Activated gamma-delta T cell treated with Interleukin-2 at 50 U/mL for 16 hours (primary cell): ENCODE measurements at places on chromosomes 1 and 21.

- no peak for DNase-seq
Observed at GRCh38 chr1:228904222-228904621, 168.9 kb downstream of the RHOU start.

DNA sequence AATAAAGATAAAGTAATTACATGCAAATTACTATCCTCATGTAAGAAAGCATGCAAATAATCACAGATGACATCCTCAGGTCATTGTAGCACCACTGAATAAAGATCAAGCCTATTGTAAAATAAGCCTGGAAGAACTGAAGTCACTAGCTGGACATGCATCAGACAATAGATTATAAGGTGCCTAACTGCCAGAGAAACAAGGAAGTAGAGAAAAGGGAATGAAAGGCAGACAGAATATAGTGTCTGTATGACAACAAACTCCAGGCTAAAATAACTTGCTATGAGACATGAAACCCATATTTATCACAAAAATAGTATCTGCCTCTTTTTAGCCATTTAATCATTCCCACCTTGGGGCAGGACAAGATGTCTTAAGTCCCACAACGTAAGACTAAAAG lies 108.7 kb downstream of the ENAH start:
- DNase-seq, result no peak

GRCh38 chr1:52636721-52637695 lies 4.0 kb downstream of the SHISAL2A start:
- peak; percentile 69 for DNase-seq

DNA sequence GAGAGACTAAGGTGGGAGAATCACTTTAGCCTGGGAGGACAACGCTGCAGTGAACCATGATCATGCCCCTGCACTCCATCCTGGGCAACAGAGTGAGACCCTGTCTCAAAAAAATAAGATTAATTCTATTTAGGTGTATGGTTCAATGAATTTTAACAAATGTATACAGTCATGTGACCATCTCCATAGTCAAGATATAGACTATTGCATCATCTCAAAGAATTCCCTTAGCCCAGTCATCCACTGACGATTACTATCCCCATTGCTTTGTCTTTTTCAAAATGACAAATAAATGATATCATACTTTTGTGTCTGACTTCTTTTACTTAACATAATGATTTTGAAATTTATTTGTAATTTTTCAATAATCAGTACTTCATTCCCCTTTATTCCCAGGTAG lies 260.0 kb downstream of the LRRC7 start:
- no peak for DNase-seq

GRCh38 chr1:218661411-218661810 lies 316.3 kb downstream of the TGFB2 start:
- no peak for DNase-seq

DNA sequence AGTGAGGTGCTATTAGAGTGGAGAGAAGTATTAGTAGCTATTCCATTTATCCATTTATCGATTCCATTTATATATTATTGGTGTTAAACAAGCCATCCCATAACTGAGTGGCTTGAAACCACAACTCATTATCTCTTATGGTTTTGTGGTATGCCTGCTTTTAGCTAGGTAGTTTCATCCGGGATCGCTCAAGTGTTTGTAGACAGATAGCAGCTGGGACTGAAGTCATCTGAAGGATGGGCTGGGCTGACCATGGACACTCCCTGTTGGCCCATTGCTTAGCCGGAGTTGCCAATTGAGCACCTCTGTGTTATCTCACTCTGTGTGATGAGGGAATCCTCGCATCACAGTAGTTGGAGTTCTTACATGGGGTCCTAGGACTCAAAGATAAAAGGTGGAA lies 622.5 kb downstream of the PLA2G4A start:
- no peak for DNase-seq

DNA sequence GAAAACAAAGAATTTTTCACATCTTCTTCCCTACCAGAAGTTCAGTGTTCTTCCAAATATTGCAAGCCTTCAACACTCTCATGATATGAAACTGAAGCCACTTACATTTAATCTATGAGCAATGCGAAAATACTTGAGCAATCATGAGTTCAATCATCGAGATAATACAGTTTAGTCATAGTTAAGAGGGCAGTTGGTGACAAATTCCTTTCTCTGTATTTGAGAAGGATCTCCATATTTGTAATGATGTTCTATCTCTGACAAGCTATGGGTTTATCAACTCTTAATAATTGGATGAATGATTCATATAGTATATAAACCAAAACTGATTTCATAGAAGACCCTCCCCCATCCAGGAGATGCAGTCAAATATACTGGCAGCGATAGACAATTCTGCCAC lies 29.7 kb upstream of the PYHIN1 start:
- DNase-seq, result no peak

DNA sequence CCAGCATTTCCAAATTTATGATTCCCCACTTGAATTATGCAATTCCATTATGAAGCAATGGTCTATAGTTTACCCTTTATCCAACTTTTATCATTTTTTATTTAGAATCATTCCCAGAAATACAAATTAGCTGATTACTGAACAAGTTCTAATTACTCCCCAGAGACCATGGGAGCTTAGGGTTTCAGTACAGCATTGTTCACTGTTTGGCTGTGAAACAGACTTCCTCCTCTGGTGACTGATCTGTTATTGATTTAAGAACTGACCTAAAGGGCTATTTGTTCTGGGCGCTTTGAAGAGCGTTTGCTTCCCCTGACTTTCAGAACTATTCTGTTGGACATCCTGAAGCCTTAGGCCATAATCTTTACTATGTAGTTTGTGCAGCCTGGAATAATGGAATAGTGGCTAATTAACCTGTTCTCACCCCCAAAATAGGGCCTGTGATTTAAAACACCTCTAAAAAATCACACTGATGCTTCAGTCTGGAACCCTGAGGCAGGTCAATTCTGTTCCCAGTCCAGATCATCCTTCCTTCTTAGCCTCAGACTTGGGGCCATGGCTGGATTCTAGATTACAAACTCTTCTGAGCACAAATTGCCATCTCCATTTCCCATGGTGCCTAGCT lies 58.7 kb downstream of the ALG14 start:
- no peak for DNase-seq

DNA sequence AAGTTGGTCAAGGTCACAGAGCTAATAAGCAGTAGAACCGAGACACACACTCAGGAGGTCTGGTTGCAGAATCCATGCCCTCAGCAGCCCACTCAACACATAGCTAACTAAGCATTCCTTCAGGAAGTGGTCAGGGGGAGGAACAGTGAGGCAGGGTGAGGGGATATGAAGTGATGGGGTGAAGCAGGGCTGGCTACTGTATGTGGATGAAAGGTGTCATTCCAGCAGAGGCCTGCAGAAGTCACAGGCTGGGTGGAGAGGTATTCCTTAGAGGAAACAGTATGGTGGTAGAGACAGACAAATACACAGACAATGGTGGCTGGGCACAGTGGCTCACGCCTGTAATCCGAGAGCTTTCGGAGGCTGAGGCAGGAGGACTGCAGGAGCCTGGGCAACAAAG lies 14.1 kb downstream of the TMCO4 start:
- no peak for DNase-seq

DNA sequence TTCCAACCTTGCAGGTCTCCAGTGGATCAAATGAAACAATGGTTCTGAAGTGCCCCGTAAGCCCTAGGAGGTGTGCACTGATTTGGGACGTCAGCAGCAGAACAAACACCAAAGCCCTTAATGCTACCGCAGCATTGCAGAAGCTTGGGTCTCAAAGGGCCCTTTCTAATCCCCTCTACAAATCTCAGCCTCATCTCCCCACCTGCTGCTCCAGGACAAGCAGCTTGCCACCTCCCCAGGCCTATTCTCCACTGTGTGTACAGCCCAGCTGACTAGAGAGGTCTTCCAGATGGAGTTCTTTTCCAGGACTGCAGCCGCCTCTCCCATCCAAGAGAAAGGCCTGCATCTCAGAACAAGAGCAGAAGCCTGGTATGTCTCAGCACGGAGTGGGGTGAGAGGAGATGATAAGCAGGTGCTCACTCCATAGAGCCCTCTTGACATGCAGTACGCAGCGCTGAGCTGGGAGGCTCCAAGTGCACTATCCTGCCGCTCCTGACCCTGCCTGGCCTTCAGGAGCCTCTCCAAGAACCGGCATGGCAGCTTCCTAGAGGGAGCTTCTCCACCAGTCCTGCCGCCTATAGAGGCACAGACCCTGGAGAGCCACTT lies 46.3 kb downstream of the MRPL37 start:
- DNase-seq, result no peak

DNA sequence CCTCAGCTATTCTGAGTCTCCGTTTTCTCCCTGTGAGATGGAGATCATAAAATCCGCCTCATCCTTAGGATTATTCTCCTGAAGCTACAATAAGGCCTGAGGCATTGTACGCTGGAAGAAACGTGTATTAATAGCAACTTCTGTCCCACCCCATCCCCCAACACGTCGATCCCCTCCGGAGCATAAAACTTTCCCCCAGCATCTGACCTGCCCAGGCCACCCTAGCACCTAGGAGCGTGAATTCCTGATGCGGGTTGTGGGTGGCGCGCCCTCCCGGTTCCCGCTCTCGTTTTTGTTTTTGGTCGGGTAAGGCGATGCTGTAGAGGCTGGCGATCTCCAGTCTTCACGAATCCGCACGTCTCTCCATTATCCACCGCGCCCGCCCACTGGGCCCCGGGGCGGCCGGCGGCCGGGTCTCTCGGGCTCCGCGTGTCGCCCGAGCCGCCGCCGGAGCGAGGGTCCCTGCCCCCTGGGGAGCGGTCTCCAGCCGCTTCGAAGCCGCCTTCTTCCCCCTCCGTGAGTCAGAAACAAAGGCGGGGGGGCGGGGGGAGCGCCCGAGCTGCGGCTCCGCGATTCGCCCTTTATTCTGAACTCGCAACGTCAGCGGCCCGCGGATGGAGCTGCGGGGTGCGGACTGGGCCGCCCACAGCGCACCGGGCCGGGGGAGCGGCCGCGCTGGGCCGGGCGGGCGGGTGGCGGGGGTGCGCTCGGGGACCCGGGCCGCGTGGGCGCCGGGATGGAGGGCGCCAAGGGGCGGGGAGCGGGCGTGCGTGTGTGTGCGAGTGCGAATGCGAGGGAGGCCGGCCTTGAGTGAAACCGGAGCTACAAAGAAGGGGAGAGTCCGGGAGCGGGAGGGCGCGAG lies at the start of gene PLEKHO1:
Gene PLEKHO1, plus strand, starts transcription at position 646 of the 862 bp plus-strand sequence. CDS start 342 bp downstream, outside the sequence.
- peak; percentile 86 for DNase-seq

- DNase-seq, result no peak
Observed at GRCh38 chr1:165138960-165139359, 217.6 kb downstream of the LMX1A start.
